T follicular helper cell (primary cell): ENCODE measurements at places on chromosomes 2 and 18.

DNA sequence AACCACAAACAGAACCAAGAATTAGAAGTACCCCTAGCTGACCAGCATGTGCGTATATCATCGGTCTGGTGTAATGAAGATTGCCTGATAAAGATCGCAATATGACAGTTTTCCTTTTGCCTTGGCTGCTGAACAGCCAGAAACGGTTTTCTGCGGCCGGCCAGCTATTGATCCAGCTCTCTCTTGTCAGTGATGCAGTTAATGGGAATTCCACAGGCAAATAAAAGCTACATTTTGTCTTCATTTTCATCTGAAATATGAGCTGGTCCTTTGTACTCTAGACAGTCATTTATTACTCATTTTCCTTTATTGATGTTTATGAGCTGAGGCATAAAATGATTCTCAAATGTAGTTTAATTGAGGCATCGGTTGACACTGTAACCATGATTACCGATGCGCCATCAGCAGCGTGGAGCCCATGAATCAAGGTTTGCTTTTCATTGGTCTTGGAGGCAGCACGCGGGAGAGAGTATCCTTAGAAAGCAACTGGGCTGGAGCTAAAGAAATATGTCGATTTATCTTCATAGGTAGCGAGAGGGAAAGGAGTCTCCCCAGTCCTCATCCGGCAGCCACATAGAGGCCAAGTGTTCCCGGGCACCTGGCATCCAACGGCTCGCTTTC lies 535.2 kb downstream of the GALR1 start:
- no peak for DNase-seq

GRCh38 chr18:66395671-66396218 lies 208.1 kb downstream of the CDH19 start:
- DNase-seq, result no peak

- DNase-seq, result no peak
Observed at GRCh38 chr2:71927757-71928715, 219.6 kb downstream of the CYP26B1 start.

GRCh38 chr2:159177957-159178356 lies 108.5 kb downstream of the WDSUB1 start:
- no peak for DNase-seq

DNA sequence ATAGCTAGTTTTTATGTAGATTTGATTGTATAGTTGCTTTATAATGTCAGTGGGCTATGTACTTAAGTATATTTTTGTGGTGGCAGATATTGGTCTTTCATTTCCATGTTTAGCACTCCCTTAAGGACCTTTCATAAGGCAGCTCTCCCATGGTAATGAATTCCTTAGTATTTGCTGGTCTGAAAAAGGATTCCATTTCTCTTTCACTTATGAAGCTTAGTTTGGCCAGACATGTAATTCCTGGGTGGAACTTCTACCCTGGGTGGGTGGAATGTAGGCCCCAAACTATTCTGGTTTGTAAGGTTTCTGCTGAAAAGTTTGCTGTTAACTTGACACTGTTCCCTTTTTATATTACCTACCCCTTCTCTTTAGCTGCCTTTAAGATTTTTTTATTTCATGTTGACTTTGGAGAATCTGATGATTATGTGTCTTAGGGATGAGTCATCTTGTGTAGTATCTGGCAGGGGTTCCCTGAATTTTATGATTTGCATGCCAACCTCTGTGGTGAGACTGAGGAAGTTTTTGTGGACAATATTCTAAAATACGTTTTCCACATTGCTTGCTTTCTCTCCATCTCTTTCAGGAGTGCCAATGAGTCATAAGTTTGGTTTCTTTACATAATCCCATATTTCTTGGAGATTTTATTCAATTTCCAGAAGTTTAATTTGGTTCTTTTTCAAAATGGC lies 65.4 kb upstream of the VRK2 start:
- no peak for DNase-seq

- no peak for DNase-seq
Observed at GRCh38 chr2:131521961-131522781, 5.5 kb upstream of the CCDC74A start.

- no peak for DNase-seq
Observed at GRCh38 chr2:119550346-119550745, 6.1 kb downstream of the CFAP221 start.

DNA sequence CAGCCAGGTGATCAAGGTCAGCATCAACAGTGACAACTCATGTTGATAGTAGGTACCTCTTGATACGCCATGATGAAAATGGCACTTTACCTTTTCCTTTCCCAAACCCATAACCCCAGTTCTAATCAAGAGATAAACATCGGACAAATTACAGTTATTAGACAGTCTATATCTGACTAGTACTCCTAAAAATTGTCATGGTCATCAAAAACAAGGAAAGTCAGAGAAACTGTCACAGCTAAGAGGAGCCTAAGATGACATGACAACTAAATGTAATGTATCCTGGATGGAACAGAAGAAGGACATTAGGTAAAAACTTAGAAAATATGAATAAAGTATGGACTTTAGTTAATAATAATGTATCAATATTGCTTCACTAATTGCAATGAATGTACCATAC lies 97.1 kb upstream of the DNMT3A start:
- DNase-seq, result no peak

GRCh38 chr2:213002383-213002782 lies 149.0 kb downstream of the IKZF2 start:
- DNase-seq, result no peak

- DNase-seq, result no peak
Observed at GRCh38 chr2:58906081-58906645, 665.0 kb upstream of the FANCL start.

- no peak for DNase-seq
Observed at GRCh38 chr2:205892251-205892655, 193.7 kb downstream of the INO80D start.

GRCh38 chr2:147441182-147441581 lies 403.6 kb upstream of the ACVR2A start:
- no peak for DNase-seq

DNA sequence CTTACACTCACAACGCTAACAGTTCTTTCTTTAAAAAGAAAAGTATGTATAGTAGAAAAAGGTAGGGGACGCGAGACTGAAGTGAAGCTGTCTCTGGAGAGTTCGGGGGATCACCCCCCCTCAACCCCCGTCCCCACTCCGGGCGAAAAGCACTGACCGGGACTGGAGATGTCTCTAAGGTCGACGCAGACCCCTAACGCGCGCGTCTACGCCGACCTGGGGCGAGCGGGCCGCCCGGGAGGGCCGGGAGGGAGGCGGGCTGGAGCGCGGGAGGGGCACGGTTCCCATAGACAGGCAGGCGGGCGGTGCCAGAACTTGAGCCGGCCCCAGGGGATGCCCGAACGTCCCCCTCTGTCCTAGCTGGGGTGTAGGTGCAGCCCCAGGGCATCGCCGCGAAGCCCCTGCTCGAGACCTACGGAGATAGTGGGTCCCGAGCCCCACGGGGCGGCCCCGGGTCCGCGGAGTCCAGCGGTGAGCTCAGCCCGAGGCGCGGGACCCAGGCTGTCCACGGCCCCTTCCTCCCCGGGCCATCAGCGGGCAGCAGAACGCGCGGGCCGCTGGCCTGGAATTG lies 82.2 kb downstream of the CHRNA1 start:
- DNase-seq, result peak; percentile 19

DNA sequence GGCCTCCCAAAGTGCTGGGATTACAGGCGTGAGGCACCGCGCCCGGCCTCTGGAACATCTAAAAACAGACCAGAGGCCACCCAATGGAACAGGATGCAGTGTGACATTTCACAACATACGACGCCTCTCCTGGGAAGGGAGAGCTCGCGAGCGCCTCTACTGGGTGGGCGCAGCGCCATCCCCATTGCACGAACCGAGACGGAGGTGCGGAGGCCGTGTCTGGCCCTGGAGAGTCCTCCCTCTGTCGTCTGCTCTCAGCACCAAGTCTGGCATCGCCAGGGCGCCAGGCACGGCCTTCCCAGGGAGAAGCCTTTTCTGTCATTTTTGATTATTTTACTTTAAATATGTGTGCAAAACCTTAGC lies 9.4 kb upstream of the GBX2 start:
- DNase-seq, result no peak

DNA sequence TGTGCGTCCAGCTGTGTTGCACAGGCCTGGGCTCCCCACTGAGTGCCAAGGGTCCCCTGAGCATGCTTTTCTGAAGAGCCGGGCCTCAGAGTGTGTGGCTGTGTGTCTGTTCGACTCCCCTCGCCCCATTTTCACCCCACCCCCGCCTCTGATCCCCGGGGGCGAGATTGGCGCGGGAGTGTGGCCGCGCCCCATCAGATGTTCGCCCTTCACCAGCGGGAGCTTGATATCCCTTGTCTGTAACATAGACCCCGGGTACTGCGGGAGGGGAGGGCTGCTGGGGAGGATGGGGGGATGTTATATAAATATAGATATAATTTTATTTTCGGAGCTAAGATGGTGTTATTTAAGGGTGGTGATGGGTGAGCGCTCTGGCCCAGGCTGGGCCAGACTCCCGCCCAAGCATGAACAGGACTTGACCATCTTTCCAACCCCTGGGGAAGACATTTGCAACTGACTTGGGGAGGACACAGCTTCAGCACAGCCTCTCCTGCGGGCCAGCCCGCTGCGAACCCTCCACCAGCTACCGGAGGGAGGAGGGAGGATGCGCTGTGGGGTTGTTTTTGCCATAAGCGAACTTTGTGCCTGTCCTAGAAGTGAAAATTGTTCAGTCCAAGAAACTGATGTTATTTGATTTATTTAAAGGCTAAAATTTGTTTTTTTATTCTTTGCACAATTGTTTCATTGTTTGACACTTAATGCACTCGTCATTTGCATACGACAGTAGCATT lies 1.5 kb downstream of the RHOB start:
- no peak for DNase-seq

- DNase-seq, result no peak
Observed at GRCh38 chr2:160358046-160358445, 135.6 kb downstream of the RBMS1 start.

DNA sequence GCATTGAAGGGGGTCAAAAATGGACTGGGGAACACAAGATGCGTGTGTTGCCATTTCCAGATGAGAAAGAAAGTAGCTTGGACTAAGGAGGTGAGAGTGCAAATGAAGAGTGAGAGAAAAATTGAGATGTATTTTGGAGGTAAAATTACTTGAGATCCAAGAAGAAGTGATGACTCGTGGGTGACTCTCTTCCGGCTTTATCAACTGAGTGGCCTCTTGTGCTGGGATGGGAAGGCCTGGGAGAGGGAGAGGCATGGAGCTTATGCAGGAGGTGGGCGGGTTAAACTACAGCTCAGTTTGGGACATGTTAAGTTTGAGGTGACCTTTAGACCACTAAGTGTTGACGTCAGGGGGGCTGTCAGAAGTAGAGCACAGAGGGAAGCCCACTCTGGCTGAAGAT lies 34.9 kb downstream of the SULT1C2 start:
- no peak for DNase-seq

DNA sequence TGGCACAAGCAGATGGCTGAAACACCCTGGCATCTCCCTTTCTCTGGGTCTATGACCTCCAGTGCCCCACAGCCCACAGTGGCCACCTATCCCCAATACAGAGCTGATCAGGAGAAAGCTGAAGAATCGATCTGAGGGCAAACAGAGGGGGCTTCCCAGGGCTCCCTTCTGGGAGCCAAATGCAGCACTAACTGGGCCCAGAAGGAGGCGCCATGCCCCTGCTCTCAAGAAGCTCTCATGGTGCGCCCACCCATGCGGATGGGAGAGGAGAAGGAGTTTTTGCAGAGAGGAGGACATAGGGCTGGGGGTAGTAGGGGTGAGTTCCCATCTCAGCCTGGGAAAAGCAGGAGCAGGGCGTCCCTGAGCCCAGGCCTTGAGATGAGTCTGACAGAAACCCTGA lies 787.3 kb upstream of the RAB6C start:
- DNase-seq, result no peak

DNA sequence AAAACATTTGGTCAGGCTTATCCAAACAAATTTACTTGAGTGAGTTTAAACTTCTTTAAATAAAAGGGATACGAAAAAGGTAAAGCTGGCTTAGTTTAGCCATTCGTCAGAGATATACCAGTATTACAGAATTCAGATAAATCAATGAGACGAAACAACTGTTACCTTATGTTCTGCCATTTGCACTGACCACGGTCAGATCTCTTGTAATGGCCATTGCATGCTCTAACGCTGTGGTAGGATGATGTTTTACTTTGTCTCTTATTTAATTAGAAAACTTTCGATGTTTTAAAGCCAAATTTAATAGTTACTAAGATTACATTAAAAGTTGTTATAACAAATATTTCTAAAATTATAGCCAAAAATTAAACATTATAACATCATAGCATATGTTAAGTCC lies 1.5 kb downstream of the C18orf54 start:
- DNase-seq, result no peak

GRCh38 chr2:45289997-45290709 lies 280.9 kb upstream of the SIX2 start:
- DNase-seq, result no peak

GRCh38 chr2:9631878-9632700 lies 1.3 kb upstream of the YWHAQ start:
- DNase-seq, result no peak

DNA sequence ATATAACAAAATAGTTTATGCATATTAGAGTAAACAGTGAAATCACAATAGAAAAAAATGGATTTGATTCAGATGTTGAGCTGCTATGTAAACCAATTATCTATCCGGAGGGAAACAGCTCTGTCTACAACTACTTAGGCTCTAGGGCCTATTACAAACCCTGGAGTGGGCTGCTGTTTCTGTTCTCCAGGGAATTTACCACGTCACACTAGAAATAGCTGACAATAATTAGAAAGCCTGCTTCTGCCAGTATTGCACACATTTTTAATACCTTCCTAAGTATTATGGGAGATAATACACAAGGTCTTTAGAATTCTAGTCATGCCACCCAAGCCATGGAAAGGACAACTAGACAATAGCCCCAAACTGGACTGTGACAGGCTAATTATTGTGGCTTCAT lies 411.1 kb downstream of the FIGN start:
- DNase-seq, result no peak
